ENCODE measurements at places on chromosomes 2 and 18.

GRCh38 chr2:240246173-240246820 lies 105.8 kb upstream of the OTOS start:
- no peak for DNase-seq

DNA sequence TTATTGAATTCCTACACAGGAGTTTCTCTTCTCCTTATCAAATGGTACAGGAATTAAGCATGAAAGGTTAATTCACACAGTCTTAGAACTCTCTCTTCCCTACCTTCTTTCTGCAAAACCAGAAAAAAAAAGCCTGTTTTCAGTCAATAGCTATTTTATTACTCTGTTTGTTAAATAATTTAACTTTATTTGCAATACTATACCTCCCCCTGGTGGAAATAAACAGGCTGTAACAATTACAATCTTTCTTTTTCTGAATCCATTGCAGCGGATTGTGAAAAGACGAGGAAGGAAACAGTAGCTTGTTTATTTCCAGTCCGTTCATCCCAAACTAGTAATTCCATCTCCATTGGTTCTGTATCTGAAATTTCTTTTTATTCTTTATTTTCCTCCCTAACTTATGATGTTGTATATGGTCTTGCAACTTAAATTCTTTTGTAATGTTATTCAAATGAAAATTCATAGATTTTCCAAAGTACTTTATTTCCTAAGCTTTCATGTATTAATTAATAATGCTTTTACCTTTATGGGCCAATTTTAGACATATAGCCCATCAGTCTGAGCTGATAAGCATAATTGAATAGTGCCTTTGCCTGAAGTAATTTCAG lies 165.2 kb downstream of the SH3BP4 start:
- DNase-seq = no peak

DNA sequence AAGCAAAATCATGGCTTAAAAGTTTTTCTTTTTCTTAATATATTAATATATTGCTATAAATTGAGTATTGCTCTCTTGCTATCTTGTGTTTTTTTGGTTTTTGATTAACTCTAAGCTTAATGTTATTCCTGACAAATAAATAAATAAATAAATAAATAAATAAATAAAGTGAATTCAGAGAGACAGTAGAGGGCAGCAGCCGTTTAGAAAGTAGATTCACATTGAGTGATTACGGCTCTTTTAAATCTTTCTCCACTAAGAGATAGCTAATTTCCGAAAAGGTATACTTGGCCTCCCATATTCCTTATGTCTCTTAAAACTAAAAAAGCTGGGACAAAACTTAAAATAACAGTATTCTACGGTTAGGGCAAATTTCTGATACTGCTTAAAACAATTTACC lies 34.3 kb downstream of the MSH2 start:
- peak; percentile 14 for DNase-seq

DNA sequence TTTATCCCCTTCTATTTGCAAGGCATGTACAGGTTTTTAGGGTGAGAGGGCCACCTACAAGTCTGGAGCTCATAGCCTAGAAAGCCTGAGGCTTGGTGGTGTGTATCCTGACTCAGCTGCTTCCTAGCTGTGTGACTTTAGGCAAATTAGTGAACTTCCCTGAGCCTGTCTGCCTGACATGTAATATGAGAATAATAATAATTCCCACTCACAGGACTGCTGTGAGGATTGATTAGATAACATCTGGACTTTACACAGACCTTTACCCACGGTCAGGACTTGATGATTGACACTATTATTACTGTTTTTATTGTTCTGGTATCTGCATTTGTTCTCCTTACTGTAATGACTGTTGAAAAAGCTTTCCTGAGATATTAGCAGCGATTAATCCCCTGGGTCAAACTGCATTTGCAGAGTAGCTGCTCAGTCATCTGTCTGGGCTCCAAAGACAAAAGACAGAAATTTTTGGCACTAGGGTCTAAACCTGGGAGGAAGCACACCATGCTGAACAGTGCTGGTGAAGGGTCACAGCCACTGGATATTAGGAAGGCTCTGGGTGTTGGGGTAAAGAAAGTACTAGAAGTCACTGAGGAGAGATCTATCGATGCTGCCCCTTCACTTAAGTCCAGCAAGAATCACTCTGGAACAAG lies 276.5 kb upstream of the FN1 start:
- DNase-seq = no peak

GRCh38 chr2:32357318-32358110 lies 691 bp downstream of the BIRC6 start:
- DNase-seq = no peak

DNA sequence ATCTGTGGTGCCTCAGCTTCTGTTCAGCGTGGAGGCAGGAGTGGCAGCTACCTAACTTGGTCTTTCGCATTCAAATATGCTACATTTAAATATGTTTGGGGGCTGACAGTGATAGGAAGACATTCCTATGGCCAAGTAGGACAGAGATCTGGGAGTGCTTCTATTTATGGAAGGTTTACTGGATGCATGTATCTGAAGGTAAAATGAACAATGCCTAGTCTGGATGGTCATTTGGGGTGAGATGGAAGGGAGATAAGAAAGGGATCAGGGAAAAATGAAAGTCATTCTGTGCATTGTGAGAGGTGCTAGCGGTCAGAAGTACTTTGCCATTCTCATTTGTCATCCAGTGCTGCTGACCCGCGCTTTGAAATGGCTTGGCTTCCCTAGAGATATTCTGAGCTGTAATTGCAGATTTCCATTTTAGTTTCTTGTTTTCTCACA lies 300.9 kb upstream of the FBXO11 start:
- no peak for DNase-seq

- no peak for DNase-seq
Observed at GRCh38 chr2:46915281-46915810, at the start of gene MCFD2. Gene MCFD2, minus strand, starts transcription at chr2:46915806. Its CDS starts 6,635 bp downstream, at chr2:46909171.

- no peak for DNase-seq
Observed at GRCh38 chr2:111622859-111623258, 261.1 kb downstream of the ANAPC1 start.

DNA sequence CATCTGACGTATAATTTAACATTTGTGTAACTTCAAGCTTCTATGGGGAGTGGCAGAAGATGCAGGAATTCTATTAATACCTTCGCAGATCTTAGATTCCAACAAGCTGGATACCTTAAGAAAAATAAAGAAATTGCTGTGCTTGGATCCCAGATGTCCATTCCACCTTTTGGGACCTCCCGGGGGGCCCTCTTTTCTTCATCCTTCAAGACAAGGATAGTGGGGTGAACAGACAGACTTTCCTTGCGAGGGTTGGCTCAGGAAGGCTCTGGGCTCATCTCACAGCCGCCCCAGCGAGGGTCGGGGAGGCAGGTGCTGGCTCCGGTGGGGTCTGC lies 509 bp upstream of the RNF144A start:
- no peak for DNase-seq

GRCh38 chr2:178109813-178110212 lies 2.4 kb upstream of the RBM45 start:
- no peak for DNase-seq

DNA sequence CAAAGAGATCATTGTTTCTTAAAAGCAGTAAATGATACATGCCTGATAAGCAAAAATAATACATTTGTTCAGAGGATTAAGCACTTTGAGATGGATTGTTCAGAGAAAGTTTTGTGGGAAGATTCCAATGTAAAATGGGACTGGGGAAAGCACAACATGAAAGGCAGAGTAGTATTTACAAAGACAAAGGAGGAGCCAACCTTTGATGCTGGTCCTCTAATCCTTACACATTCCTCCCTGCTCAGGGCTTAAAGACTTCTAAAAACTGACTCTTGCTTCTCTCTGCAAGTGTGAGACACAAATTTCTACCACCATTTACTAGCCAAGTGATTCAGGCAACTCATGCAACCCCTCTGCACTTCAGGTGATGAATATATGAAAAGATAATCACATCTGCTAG lies 47.2 kb upstream of the REG3G start:
- DNase-seq = no peak

DNA sequence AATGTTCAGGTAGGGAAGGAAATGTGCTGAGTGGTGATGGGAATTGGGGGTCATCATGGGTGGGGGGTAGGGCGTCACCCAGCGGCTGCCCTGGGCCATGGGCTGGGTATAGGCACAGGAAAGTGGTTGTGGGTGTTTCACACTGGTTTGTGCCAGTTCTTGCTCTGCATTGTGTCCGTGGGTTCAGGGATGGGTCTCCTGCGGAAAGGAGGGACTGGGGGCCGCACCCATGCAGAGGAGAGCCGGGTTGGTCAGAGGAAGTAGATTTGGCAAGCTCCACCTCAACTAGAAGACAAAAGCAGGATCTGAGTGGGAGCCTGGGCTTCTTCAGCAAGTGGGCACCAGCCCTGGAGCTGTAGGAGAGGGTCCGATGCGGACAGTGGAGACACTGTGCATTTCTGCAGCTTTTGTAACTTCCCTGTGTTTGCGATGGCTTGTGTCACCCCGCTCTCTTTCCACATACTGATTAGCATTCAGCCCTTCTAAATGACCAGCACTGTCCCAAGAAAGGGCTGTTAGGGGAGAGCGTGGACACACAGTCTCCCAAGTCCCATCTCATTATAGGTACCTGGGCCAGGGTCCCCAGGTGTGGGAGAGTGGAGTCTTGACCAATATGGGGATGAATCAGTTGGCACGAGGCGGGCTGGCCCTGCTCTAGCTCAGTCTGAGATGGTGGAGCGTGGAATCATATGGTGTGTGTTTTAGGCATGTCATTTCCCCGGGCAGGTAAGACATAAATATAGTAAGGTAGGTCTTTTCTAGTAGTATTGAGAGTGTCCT lies 67.2 kb downstream of the LRRFIP1 start:
- DNase-seq = no peak

GRCh38 chr2:235206980-235207579 lies 255.3 kb downstream of the SH3BP4 start:
- DNase-seq = no peak

- no peak for DNase-seq
Observed at GRCh38 chr2:28545590-28546200, 49.8 kb downstream of the PLB1 start.

DNA sequence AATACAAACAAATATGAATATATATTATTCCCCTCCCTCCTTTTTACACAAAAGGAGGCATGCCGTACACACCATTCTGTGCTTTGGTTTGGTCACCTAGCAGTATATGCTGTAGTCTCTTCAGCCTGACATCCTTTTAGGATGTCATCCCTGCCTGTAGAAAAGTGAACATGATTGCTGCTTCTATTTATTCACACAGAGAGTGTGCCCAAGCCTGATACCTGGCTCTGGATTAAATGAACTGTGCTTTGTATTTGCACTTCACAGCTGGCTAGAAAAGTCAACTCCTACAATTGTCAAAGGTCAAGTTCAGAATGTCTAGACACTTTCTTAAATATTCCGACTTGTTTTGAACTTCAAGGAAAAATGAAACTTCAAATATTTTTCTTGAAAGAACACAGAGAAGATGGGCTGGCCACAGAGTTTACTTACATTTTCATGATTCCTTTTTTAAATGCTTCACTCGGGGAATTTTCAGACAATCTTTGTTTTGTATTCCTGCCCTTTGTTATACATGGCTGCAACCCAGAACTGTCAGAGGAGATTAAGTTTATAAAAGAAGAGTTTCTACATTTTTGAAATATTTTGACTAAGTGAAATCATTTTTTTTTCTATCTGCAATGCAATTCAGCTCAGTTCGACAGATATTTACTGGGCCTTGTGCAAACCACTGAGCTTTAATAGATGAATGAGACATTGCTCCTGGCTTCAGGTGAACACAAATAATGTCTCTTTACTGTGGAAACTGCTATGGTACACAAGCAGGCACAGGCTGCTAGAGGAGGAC lies 33.5 kb downstream of the DAPL1 start:
- DNase-seq = no peak

- peak; percentile 43 for DNase-seq
Observed at GRCh38 chr18:28176948-28177827, at the start of gene CDH2. Gene CDH2, minus strand, starts transcription at chr18:28177130. Its CDS starts 108 bp downstream, at chr18:28177022.

DNA sequence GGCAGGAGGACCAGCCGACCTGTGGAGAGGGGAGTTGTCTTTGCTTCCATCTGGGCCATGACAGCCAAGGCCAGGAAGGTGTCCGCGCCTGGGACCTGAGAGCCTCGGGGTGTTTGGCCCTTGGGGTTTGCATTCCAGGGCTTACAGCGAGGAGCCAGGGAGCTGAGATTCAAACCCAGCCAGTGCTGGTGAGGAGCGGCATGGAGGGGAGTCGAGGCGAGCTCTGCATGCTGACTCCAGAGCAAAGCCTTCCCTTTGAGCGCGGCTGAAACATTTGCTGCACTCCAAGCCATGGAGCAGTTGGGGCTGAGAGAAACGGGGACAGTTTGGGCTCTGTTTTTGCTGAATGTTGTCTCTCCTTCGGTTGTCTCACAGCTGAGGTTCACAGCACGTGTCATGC lies 77.4 kb downstream of the TWIST2 start:
- no peak for DNase-seq

GRCh38 chr2:239804161-239805042 lies 220.7 kb downstream of the NDUFA10 start:
- no peak for DNase-seq

- no peak for DNase-seq
Observed at GRCh38 chr18:77023102-77023782, 109.3 kb downstream of the MBP start.

GRCh38 chr2:38171208-38171855 lies 95.4 kb upstream of the CYP1B1 start:
- no peak for DNase-seq

GRCh38 chr2:40436093-40436475 lies 15.8 kb downstream of the SLC8A1 start:
- no peak for DNase-seq

GRCh38 chr2:118470297-118470696 lies 377.2 kb downstream of the EN1 start:
- no peak for DNase-seq

DNA sequence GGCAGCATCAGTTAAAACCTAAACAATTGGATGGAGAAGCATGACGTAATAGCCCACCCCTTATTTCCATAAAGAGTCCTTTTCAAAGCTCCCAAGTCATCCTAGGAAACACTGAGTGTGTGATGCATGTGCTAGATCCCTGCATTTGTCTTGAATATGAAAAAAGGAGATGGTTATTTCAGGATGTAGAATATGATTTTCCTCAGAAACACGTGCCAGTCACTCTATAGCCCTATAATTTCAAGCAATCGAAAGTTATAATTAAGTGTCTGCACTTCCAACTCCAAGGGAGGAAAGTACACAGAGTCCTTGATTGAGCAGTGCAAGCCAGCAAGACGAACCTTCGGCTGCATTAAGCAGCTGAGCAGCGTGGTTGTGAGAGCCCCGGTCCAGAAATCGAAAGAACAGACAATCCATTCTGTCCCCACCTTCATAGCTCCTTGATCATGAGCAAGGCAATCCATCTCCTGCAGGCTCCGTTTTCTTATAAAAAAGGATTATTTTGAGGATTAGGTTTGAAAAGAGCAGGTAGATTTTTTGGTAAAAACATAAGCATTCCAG lies 287.7 kb downstream of the FBXO15 start:
- no peak for DNase-seq

DNA sequence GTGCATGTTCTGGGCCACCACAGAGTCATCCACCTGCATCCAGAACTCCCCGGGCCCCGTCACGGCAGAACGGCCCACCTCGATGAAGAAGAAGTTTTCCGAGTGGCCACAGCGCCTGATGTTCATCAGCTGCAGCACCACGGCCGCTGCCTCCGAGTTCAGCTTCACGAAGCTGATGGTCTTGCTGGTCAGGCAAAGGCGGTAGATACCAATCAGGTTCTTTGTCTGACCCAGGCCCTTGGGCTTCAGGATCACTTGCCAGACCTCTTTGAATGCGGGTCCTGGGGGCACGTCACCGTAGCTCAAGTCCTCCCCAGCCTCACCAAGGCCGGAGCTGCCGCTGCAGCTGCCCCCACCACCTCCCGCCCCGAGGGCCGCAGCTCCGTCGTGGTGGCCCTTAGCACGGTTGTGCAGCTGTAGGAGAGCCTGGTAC lies 1.6 kb downstream of the IRS1 start:
- DNase-seq = no peak

All from forelimb muscle (tissue), 1 donor.